Iris pigment epithelial cell (primary cell): ENCODE measurements at places on chromosomes 7 and 10.

- no peak for DNase-seq
These were observed 353.5 kb upstream of the LRGUK start for GRCh38 chr7:133773601-133774000.

GRCh38 chr10:112361951-112362751 lies 11.8 kb upstream of the ACSL5 start:
- peak; percentile 27 for DNase-seq

DNA sequence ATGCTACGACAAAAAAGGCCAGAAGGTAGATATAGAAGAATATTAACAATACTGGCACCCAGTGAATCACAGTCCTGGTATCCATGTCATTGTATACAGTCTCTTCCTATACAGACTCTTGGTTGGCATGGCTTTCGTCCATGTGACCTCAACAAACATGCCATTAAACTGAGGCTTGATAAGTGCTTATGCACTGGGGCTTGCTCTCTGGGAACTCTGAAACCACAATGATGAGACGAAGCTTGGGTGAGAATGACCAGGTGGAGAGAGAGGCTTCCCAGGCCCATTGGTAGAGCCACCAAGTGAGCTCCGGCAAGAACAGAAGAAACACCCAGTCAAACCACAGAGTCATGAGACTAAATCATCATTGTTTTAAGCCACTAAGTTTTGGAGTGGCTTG lies 33.2 kb downstream of the PNPLA8 start:
- DNase-seq = no peak

DNA sequence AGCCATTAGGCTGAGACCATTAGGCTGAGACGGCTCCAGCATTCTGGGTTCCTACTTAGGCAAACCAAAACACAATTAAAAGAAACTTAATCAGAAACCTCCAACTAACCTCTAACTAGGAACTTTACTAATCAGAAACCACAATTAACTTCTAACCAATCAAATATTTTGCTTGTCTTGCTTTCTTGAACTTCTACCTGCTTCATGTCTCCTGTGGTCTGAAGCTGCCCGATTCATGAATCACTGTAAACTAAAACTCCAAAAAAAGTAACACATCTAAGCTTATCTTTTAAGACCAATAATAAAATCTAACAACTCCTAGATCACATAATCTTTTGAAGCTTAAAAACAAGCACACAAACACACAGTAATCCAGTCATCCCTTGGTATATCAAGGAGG lies 76.1 kb downstream of the PDSS1 start:
- DNase-seq = peak; percentile 15

DNA sequence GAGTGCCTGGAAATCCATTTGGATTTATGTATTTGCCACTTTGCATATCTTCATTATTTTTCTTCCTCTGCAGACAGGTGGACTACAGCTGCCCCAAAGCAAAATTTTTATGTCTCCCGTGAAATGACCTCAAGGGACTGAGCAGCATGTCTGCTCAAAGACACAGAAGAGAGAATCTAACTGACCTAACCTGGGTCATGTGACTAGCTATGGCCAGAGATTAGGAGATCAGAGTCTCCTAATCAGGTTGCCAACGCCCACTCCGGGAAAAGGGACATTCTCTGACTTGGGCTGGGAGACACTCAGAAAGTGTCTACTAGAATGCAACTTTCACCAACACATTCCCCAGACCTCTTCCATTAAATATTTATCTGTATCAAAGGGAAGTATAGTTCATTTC lies 2.5 kb upstream of the BAMBI start:
- DNase-seq = no peak

- DNase-seq = peak; percentile 96
These were observed 66.3 kb upstream of the KLF6 start for GRCh38 chr10:3850999-3851937.

DNA sequence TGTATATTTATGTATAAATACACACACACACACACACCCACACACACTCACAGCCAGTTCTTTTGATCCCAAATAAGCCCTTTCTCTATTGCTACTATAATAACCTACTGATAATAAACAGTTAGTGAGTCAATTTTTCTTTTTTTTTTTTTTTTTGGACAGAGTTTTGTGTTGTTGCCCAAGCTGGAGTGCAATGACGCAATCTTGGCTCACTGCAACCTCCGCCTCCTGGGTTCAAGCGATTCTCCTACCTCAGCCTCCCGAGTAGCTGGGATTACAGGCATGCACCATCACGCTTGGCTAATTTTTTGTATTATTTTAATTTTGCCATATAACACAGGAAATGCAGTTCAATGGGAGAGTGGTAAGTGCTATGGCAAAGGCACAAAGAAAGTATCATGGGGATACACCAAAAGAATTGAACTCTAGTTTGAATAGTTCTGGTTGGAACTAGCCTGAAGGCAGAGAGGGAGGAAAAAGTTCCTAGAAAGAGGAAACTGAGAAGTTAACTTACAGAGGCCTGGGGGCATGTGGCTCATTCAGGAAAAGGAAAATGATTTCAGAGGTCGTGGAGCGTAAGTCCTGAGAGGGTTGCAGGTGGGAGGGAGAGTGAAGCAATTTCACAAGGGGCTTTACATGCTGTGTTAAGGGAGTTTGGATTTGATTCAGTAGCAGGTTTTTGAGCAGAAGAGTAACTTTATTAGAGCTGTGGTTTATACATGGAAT lies 44.4 kb upstream of the JCAD start:
- DNase-seq = no peak

GRCh38 chr10:71995887-71996575 lies 31.8 kb downstream of the CHST3 start:
- DNase-seq = no peak

DNA sequence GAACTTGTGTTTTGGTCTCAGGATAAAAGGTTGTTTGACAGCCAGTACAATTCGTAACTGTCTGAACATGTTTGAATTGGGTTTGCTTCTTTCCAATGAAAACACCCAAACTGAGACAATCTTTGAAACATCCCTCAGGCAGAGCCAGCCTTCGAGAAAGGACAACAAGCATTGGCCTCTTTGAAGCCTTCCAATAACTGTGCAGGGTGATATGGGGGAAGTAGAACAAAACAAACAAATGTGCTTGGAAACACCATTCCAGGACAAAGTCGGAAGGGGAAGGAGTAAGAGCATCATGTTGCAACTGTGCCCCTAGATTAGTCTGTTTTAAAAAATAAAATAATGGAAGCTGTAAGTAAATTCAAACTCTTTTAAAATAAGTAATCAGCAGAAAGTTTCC lies 39.5 kb downstream of the IL2RA start:
- peak; percentile 29 for DNase-seq

- no peak for DNase-seq
These were observed 16.8 kb downstream of the IL2RA start for GRCh38 chr10:6045314-6045848.

DNA sequence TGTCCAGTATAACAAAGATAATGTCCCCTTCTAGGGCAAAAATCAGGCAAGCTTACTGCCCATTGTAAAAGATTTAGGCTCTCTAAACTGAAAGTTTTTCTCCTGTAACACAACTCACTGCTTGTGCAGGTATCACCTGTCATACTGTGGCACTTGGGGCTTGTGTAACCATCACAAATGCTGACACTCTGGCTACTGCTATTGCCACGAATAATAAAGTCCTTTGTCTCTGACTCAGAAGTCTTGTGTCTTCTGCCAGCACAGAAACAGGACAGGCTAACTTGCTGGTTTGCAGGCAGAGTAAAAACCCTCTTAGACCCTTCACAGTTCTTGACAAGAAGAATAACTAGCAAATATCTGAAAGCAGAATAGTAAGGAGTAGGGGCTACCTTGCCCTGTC lies 273.9 kb downstream of the RPS24 start:
- DNase-seq = no peak

- no peak for DNase-seq
These were observed 337.1 kb upstream of the ZMIZ1 start for GRCh38 chr10:78731675-78732074.

DNA sequence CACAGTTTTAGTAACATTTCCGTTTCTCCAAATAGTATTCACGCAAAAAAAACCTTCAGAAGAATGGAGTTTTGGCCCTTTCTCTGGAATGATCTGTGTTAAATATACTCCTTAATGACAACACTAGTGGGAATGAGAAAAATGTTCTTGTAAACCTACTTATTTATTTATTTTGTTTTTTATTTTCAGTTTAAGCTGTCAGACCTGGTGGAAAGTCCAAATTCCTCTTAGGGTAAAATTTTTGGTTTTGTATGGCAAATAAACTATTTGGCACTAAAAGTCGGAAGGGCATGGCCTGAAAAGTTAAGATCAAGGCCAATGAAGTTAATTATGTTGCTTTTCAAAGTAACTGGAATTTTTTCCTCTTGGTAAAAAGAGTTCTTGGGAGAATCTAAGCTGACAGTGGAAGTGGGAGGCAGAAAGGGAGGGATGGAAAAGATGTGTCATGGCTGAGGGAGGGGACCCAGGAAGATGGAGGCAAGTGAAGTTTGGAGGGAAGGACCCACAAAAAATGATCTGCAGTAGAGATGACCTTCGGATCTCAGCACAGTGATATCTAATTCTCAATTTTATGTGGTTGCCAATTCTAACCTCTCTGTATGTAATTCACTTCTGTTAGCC lies 33.5 kb upstream of the VPS41 start:
- DNase-seq = no peak

- no peak for DNase-seq
These were observed 114.6 kb downstream of the EPC1 start for GRCh38 chr10:32232378-32232777.

- no peak for DNase-seq
These were observed 519.2 kb upstream of the PCDH15 start for GRCh38 chr10:55320187-55320700.
